ENCODE measurements at places on chromosomes 2 and 18.

- no peak for DNase-seq
These were observed 141.5 kb downstream of the CDC42EP3 start for GRCh38 chr2:37529830-37530415.

DNA sequence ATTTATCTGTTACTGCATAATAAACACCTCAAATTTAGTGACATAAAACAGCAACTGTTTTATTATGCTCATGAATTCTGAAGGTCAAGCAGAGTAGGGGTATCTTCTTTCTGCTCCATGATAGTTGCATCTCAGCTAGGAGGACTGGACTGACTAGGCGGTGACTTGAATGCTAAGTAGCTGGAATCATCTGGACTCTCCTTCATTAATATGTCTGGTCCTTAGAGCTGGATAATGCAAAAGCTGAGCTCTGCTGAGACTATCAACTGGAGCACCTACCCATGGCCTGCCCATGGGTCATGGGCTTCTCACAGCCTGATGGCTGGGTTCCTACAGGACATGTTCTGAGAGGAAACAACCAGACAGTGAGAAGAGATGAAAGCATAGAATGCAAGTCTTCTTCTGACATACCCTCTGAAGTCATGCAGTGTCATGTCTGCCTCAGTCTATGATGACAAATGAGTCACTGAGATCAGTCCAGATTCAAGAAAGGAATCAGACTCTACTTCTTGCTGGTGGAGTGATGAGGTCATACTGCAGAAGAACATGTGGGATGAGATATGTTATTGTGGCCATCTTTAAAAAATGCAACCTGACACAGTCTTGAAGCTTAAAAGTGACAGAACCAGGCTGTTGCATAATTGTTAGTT, 174.2 kb upstream of the OSR1 start:
- no peak for DNase-seq

DNA sequence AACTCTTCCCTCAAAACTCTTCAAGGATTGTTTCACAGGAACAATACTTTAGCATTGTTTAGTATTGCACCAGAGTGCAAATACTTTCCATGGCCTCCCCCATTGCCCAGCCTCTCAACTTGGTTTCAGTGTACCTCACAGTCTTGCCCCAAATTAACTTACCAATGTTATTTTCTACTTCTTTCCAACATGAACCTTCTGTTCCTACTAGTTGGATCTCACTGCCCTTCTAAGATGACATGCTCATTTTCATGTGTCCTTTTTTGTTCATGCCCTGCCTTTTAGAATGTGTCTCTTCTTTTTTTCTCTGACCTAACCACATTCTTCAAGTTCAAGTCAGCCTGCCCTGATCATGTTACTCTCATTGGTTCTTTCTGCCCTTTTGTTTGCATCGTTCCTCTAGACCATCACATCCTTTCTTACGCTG, 4.1 kb downstream of the SPATS2L start:
- no peak for DNase-seq

DNA sequence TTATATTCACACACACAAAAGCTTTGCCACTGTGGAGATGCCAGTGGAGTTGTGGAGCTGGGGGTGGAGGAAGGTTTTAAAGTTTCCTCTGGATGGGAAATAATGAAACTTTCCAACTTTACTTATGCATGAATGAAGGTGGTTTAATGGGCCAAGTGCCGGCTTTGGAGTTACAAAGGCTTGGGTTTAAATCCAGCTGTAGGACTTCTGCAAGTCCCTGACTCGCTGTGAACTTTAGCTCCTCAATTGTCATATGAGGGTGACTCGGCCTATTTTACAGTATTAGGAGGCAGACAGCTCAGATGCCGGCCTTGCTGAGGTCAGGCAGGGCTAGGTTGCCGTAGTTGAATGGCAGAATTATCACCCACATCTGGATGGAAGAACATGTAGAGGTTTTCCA, 415.8 kb upstream of the TRIB2 start:
- no peak for DNase-seq

- DNase-seq: no peak
These were observed 11.8 kb upstream of the SMIM21 start for GRCh38 chr18:75439348-75439747.

- DNase-seq: no peak
These were observed 249.4 kb downstream of the EPHA4 start for GRCh38 chr2:221322741-221323140.

GRCh38 chr2:151161821-151162551, 99.7 kb downstream of the RBM43 start:
- DNase-seq: no peak

DNA sequence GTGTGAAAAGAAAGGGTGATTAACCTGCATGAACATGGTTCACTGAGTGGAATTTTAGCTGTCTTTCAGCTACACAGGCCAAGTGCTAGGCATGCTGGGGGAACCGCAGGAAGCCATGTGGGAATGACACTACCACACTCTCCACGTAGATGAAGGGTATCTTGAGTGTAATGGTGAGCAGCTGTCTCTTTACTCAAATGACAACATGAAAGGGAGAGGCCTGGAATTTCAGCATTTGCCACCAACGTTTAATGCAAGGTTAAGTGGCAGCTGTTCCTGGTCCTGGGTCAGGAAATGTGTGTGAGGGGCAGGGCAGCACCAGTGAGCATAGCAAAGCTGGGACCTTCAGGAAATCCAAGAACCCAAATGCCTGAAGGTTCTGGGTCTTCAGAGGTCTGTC, 588.4 kb downstream of the SLC4A3 start:
- no peak for DNase-seq

DNA sequence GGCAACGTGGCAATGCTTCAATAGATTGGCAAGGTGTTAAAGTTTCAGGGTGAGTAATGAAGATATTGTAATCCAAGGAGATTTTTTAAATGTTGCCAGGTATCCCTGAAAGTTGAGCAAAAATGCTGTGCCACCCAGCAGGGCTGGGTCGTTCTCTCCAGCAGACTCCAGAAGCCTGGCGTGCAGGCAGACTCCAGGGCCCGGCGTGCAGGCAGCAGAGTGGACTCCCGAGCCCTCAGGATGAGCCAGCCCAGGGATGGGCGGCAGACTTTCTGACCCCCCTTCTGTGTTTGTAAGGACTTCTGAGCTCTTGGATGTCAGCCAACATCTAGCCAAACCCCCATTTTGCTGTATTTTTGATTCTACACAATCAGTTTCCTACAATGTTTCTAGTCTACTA, 289.1 kb downstream of the ZNF516 start:
- DNase-seq: no peak

All from GM12891 (cell line).